ENCODE measurements at places on chromosomes 2 and 18.

DNA sequence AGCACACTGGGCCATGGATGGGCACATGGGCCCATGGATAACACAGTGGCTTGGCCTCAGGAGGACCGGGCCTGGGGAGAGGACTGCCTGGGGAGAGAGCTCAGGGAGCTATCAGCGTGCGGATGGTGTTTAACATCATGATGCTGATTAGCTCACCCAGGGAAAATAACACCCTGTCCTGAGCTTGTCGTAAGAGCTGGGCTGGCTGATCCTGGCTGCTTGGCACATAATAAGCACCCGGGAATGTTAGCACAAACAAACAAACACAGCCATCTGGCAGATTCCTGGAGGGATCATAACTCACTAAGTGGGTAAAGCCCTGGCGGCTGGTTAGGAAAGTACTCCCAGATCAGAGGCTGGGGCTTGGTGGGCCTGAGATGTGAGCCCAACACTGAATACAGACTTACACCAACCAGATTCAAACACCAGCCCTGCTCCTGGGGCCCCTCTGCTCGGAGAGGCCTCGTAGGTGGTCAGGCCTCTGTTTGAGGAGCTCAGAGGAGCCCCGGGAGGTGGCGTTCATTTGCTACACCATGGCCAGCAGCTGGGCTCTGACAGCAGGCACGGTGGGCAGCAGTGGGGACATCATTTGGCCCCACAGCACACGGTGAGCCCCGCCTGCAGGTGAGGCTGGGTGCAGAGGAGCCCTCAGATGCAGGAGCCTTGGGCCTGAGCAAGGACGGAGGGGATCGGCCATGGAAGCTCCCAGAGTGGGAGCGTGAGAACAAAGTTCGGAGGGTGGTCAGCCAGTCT, 193.4 kb upstream of the HDAC4 start:
- DNase-seq = no peak

DNA sequence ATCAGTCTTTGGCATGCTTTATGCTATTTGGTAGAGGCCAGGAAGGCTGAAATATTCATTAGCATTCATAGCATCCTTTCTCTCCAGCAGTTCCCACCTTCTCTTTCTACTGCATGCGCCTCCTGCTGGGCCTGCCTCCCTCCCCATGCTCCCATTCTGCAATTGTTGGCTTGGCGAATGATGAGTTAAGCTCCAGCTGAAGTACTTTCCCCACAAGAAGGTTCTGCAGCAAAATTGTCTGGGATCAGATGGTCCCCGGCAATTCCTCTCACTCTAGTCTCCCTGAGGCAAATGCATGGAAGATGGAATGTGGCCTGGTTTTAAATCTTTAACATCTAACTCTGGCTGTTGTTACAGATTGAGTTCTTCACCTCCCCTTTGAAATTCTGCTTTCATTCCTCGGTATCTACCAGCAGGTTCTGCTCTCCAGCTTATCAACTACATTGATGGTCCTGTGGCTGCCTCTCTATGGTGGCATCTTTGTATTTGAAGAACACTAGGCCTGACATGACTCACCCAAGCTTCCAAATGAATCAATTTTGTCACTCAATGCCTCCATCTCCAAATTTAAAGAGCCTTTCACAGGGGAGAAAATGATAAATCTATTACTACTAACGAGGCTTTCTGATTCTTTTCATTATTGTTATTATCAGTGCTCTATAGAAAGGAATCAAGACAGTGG, 55.9 kb downstream of the KCTD18 start:
- no peak for DNase-seq

DNA sequence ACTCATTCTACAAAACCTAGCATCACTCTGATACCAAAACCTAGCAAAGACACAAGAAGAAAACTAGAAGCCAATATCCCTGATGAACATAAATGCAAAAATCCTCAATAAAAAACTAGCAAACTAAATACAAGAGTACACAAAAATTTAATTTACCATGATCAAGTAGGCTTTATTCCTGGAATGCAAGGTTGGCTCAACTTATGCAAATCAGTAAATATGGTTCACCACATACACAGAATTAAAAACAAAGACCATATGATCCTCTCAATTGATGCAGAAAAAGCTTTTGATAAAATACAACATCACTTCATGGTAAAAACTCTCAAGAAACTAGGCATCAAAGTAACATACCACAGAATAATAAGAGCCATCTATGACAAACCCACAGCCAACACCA, 188.3 kb downstream of the ETAA1 start:
- no peak for DNase-seq

DNA sequence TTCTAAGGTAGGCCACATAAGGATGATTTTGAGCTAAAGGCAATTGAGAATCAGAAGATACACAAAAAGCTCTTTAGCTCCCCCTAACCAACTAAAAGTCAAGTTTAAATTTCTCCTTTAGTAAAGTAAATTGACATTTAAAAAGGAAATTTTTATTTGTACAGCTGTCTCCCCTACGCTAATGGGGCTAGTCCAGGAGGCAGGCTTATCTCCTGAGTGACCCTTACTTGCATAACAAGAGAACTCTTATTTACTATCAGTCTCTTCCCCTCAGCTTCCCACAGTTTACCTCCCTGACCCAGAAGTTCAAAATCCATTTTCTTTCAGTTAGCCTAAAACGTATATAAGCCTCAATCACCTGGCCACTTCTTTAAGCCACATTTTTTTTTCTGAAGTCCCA, 1002.8 kb upstream of the NRXN1 start:
- no peak for DNase-seq

DNA sequence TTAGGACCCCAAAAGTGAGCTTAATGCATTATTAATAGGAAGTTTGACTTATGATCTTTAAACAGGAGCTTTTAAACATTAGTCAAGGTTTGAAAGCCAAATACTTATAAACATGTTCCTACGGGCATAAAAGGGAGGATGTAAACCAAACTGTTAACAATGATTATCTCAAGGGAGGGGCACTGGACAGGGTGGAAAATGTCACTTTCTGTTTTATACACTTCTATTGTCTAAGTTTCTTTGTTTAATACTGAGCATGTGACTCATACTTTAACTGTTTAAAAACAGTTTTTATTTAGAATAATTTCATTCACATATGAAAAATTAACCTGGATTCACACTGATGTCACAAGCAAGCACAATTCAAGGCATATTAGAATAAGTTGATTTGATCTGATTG, 18.3 kb upstream of the ITGA6 start:
- DNase-seq = no peak

- DNase-seq = no peak
Observed at GRCh38 chr18:75635096-75635495, 207.6 kb upstream of the SMIM21 start.

DNA sequence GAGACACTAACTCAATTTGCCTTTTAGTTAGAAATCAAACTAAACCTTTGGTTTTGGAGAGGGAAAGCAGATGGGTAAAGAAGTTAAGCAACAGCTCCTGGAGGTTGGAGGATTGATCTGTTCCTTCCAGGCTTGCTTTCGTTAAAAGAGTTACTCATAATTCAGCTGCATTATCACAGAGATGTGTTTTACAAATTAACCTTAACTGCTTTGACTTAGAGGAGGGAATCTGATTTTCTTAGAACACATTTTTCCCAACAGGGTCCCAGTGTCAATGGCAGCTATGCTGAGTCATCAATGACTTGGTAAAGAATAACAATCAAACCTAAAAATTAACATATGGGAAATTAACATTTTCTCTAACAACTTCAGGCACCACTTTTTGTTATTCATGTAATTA, 113.4 kb downstream of the COPS8 start:
- DNase-seq = no peak

GRCh38 chr2:240205772-240206171, 65.3 kb upstream of the OTOS start:
- DNase-seq = no peak

DNA sequence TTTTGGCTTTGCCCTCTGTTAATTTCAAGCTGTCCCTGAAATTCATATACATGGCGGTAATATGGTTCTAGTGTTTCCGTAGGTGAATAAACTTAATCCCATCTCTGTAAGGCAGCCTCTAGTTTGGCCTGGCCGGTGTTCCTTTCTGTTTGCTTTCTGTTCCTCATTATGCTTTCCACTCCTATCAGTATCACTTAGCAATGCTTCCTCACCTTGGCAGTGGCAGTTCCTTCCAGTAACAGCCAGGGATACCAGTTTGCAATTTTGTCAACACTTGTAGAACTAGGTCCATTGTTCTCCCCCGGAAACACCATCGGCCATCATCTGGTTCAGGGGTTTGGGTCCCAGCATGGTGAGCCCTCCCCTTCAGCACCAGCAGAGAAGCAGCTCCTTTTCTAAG, 18.2 kb upstream of the TNP1 start:
- no peak for DNase-seq

- no peak for DNase-seq
Observed at GRCh38 chr18:62018034-62018758, 125.4 kb upstream of the RNF152 start.

DNA sequence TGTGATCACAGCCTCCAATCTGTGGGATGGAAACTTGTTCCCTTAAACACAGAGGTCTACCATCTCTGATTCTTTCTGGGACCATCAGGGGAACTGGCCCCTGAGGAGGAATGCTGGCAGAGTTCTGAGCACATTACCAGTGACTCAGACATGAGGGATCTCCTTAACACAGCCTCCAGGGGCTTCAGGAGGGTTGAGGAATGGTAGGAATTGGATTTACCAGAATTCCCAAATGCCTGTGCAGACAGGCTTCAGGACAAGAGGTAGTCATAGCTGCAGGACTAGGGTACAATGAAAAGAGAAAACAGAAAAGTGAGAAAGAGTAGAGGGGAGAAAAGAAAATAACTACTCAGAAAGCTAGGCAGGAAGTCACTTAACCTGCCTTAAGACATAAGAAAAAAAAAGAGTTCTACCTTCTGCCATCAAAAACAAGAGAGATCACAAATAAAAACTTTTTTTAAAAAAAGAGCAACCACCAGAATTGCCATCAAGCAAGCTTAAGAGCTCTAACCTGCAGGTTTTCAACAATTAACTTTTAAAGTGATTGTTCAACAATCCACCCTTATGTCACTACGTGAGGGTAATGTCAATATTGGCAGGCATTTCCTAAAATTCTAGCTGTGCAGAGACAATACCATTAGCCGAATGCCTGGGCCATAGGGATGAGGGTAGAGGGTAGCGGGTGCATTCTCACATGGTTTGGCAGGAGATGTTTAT, 524.4 kb downstream of the BCL11A start:
- DNase-seq = no peak

GRCh38 chr2:230362030-230362691, 35.2 kb downstream of the SP140L start:
- no peak for DNase-seq

DNA sequence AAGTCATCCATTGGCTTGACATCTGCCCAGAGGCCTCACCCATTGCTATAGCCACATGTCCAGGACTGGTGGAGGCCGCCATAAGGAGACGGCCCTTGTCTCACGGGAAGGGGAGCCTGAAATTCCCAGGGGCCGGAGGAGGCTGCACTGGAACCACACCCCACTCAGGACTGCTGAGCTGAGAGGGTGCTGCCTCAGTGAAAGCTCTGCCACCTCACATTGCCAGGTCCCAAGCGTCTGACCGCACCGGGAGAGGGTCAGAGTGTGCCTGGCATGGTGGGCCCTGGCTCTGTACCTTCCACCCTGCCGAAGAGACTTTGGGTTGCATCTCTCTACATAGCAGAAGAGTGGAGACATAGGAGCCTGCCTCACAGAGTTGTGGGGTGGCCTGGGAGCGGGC, 134.1 kb upstream of the GLI2 start:
- DNase-seq = no peak
